ENCODE measurements at places on chromosomes 6 and 20. TPM values are rescaled to one million over a fixed set of nuclear protein-coding genes. Genes with fewer than 3 reads are reported as not detected.

PPP1R14C gene
- total RNA-seq = 102 TPM

AMD1 gene
- total RNA-seq = 149 TPM

DNA sequence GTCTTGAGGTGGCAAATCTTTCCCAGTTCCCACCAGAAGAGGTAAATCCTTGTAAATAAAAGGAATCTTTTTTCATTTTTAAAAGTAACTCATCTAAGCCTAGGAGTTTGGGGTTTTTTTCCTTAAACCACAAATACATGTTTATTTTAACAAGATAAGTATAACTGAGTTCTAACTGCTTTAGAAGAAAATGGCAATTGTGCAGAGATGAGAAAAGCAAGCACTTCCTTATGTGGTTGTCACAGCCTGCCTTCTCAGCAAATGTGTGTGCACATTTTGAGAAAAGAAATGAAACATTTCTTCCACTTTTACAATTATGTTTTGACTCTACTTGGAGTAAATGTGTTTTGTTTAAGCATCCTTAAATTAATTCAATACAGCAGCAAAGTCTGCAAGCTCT, 17.7 kb downstream of the HCK start:
- DNase-seq = no peak
- no peak overlapping the region for H3K27ac ChIP-seq
- no peak overlapping the region for H3K4me3 ChIP-seq
- no peaks in the 10 kb centered on the region for H3K36me3 ChIP-seq
- no peaks in the 10 kb centered on the region for H3K27me3 ChIP-seq

- H3K27me3 ChIP-seq = no peaks in the 10 kb centered on the region
- no peak overlapping the region for H3K27ac ChIP-seq
- H3K4me3 ChIP-seq = no peak overlapping the region
- H3K36me3 ChIP-seq = peaks cover 15% of the 10 kb centered on the region
Observed at GRCh38 chr6:53020005-53020744, 25.1 kb upstream of the GSTA4 start.

Data from thyroid gland (tissue), 4 donors.